ENCODE measurements at places on chromosomes 7 and 10.

GRCh38 chr7:53326634-53327033 is 291.2 kb downstream of the POM121L12 start:
- no peaks in the 10 kb centered on the region for H3K36me3 ChIP-seq
- no peak overlapping the region for H3K27ac ChIP-seq
- H3K4me1 ChIP-seq = no peaks in the 10 kb centered on the region

GRCh38 chr10:6173203-6173602 is 29.5 kb upstream of the PFKFB3 start:
- no peak overlapping the region for H3K27ac ChIP-seq
- H3K4me1 ChIP-seq = no peaks in the 10 kb centered on the region
- DNase-seq = no peak
- no peaks in the 10 kb centered on the region for H3K27me3 ChIP-seq
- H3K36me3 ChIP-seq = no peaks in the 10 kb centered on the region

- DNase-seq = no peak
- H3K27me3 ChIP-seq = no peaks in the 10 kb centered on the region
- no peak within 1 kb of the TSS for H3K27ac ChIP-seq
Observed at GRCh38 chr10:95756041-95756761, at the start of gene ENTPD1. Gene ENTPD1, plus strand, starts transcription at chr10:95756163. Its CDS starts 77 bp downstream, at chr10:95756240.

DNA sequence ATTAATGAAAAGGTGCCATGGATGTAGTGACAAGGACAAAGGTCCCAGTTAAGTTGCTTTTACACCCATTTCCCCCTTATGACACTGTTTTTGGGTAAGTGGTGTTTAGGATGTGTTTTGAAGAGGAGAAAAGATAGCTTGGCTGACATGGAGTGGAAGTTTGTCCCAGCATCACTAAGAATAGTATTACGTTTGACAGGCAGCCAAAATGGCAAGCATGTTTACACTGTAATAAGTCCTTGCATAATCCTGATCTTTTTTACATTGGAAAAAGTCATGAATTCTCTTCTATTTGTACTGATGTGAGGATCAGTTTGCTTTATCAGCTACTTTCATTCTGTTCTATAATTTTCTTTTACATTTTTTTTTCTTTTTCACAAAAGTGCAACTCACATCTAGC is 137.8 kb downstream of the CHRM2 start:
- H3K27ac ChIP-seq = no peak overlapping the region
- H3K36me3 ChIP-seq = no peaks in the 10 kb centered on the region
- no peak for DNase-seq
- peaks cover 31% of the 10 kb centered on the region for H3K27me3 ChIP-seq
- H3K4me1 ChIP-seq = no peaks in the 10 kb centered on the region
- H3K4me3 ChIP-seq = no peak overlapping the region

GRCh38 chr10:15045380-15045779 is 1.6 kb downstream of the OLAH start:
- H3K27ac ChIP-seq = peak overlapping the region; percentile 18
- no peak for DNase-seq

GRCh38 chr7:156947120-156947843 is 2.2 kb upstream of the NOM1 start:
- no peak for DNase-seq
- no peak overlapping the region for H3K27ac ChIP-seq
- no peaks in the 10 kb centered on the region for H3K27me3 ChIP-seq
- H3K4me3 ChIP-seq = no peak overlapping the region

DNA sequence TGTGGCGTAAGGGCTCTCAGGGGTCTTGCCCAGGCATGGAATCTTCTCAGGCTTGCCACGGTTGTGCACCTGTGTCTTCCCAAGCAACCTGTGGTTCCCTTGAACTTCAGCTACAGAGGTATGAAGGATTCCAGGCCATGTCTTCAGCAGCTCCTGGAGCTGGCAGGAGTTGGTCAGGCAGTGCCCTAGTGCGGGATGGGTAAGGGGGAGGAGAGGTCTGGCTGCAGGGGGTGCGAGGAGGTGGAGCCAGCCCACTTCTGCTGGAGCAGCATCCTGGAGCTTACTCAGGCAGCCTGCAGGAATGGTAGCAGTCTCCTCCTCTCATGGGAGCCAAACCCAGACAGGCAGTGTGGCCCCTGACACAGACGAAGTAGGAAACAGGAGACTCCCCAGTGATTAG is 3.8 kb upstream of the TRIL start:
- no peak for DNase-seq
- H3K27ac ChIP-seq = no peak overlapping the region
- no peaks in the 10 kb centered on the region for H3K36me3 ChIP-seq
- peaks cover 18% of the 10 kb centered on the region for H3K27me3 ChIP-seq
- H3K4me1 ChIP-seq = no peaks in the 10 kb centered on the region

GRCh38 chr10:52759154-52759553 is 13.4 kb downstream of the MBL2 start:
- no peaks in the 10 kb centered on the region for H3K27me3 ChIP-seq
- DNase-seq = no peak
- no peaks in the 10 kb centered on the region for H3K4me1 ChIP-seq
- H3K36me3 ChIP-seq = no peaks in the 10 kb centered on the region
- H3K27ac ChIP-seq = no peak overlapping the region
- H3K4me3 ChIP-seq = no peak overlapping the region

DNA sequence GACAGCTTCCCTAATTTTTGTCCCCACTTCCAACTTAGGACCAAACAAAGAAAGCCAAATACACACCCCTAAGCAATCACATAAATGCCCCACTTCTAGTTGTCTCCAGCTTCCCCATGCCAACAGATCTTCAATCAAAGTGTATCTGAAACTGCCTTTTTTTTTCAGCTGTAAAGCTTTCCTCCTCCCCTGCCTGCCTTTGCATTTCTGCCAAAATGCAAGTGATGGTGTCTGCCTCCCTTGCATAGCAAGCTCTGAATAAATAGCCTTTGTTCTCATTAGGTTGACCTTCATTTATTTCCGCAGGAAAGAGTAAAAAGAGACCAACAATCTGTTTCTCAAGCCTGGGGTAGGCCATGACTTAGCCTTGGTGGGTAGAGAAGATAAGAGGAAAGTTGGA is 459.4 kb downstream of the GPAM start:
- H3K27me3 ChIP-seq = no peaks in the 10 kb centered on the region
- H3K27ac ChIP-seq = no peak overlapping the region
- no peaks in the 10 kb centered on the region for H3K4me1 ChIP-seq
- no peaks in the 10 kb centered on the region for H3K36me3 ChIP-seq
- no peak overlapping the region for H3K4me3 ChIP-seq
- DNase-seq = no peak

DNA sequence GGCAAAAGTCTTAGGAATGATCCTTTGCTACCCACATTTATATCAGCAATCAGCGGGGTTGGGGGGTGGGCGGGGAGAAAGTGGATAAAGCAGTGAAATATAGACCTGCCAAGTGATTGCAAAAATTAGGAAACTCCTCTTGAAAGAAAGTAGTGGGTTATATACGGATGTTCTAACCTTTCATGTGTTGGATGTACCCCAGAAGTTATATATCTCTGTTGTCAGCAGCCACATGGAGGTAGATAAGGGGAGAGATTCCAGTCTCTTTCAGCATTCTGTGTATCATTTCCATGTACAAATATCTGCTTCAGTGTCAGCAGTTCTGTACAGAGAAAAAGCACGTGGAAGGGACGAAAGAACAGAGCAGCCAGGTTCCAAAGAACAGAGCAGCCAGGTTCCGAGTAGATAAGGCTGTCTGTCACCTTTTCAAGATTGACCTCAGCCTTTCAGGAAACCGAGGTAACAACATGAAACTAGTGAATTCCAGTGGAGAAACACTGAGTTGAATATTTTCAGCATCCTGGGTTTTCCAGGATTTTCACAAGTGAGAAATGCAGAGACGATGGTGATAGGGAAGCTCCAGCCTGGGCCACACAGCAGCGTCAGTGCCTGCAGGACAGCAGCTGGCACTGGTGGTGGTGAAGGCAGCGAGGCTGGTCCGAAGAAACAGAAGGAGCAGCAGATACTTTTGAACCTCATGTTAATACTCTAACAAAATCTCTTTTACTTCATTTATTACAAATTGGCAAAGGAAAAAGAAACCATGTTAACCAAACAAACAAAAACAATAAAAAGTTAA is 212.3 kb downstream of the C7orf25 start:
- no peaks in the 10 kb centered on the region for H3K36me3 ChIP-seq
- H3K27me3 ChIP-seq = no peaks in the 10 kb centered on the region
- H3K27ac ChIP-seq = no peak overlapping the region
- no peaks in the 10 kb centered on the region for H3K4me1 ChIP-seq

- H3K4me3 ChIP-seq = peak within 1 kb of the TSS; percentile 1
- peaks cover 15% of the 10 kb centered on the region for H3K4me1 ChIP-seq
- no peaks in the 10 kb centered on the region for H3K27me3 ChIP-seq
- no peak for DNase-seq
Observed at GRCh38 chr7:37683246-37684120, at the start of gene GPR141. Gene GPR141, plus strand, starts transcription at chr7:37683766. Its CDS starts 56,628 bp downstream, at chr7:37740394.
